ENCODE measurements at places on chromosomes 6 and 20.
A peak's percentile ranks its signal among the peaks of the same experiment; 100 is the strongest.

- no peak for DNase-seq
Observed at GRCh38 chr20:1229541-1229940, 3.7 kb downstream of the RAD21L1 start.

DNA sequence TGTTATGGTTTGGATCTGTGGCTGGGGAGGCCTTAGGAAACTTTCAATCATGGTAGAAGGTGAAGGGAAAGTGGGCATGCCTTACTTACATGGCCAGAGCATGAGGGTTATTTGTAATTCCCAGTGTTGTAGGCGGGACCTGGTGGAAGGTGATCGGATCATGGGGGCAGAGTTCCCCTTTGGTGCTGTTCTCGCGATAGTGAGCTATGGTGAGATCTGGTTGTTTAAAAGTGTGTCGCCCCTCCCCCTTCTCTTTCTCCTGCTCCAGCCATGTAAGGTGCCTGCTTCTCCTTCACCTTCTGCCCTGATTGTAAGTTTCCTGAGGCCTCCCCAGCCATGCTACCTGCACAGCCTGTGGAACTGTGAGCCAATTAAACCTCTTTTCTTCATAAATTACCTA is 145.8 kb downstream of the TFAP2C start:
- DNase-seq: no peak

- no peak for DNase-seq
Observed at GRCh38 chr6:149006671-149007070, 259.8 kb downstream of the UST start.

- DNase-seq: no peak
Observed at GRCh38 chr6:3912361-3913076, 63.3 kb downstream of the FAM50B start.

DNA sequence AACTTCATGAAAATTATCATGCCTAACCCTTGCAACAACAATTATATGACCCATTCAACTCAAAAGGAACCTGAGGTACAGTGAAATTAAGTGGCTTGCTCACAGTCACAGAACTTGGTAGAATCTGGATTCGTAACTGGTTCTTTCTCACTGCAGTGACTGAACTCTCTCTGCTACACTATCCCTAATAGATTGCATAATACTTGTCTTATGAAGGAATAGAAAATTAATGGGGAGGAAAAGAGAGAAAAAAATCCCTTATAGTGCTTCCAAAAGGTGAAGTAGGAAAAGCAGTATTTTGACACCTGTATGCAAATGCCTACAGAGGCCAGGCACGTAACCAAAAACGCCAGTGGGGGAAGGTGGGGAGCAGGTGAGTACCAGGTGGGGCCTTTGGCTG is 186.6 kb downstream of the LY86 start:
- DNase-seq: no peak

- DNase-seq: no peak
Observed at GRCh38 chr20:39133201-39133600, 171.1 kb downstream of the DHX35 start.

DNA sequence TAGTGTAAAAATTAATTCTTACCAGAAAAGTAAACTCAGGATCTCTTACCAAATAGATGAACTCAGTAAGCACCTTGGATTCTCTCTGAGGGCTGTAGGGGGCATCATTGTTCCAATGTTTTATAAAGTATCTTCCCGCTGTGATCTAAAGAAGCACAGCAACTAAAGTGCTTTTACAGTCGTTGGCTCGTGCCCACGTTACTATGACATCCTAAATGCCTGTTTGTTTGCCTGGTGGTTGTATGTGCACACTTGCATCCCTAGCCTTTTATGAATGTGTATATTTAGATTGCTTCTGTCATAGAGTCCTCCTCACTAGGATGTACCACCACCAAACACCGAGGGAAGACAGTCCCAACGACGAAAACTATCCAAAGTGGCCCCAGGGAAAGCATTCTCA is 34.5 kb downstream of the SLX4IP start:
- DNase-seq: peak; percentile 91

GRCh38 chr20:61758564-61759200 is 307.0 kb downstream of the TAF4 start:
- DNase-seq: no peak

GRCh38 chr20:36917943-36918342 is 33.6 kb downstream of the SAMHD1 start:
- no peak for DNase-seq

DNA sequence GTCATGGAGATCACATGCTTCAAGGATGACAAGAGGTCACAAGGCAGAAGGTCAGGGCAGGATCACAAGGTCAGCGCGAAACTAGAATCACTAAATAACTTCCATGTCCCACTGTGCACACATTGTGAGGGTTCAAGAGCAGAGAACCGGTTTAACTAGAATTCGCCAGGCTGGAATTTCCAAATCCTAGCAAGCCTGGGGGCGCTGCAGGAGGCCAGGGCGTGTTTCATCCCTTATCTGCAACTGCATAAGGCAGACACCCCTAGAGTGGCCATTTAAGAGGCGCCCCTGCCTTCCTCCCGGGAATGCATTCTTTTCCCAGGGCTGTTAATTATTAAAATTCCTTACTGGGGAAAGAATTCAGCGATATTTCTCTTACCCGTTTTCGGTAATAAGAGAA is 40.2 kb upstream of the SLC22A1 start:
- DNase-seq: no peak

- DNase-seq: no peak
Observed at GRCh38 chr6:114810468-114810867, 467.6 kb upstream of the HS3ST5 start.

DNA sequence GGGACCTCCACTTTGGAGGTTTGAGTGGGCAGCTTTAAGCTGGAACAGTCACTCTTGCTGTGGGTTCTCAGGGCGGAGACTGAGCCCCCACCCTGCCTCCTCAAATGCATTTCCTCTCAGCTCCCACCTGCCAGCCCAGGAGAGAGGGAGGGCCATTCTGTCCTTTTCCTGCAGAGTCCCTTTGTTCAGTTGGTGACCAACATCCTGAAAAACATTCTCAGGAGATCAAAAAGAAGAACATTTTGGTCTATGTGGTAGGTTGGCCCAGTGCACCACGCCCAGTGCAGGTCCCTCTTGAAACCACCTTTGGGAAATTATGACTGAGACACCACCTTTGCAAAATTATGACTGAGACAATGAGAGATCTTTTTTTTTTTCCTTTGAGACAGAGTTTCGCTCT is 13.4 kb downstream of the SLC52A3 start:
- DNase-seq: no peak

DNA sequence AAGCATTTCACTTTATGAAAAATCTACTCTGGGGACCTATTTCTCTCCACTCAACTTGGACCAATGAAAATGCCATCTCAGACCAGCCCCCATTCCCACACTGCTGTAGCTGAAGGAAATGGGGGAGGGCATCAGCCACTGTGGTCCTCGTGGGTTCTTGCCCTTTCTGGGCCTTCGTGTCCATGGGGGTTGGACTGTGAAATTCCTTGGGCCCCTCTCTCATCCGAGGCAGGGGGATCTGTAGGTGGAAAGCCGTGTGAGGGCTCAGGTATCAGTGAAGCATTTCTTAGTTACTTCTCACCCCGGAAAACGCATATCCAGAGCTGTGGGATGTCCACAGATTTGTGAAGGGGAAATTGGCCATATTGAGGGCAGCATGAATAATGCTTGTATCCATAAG is 147.9 kb downstream of the CDC5L start:
- DNase-seq: no peak

- no peak for DNase-seq
Observed at GRCh38 chr6:130229645-130230044, 6.9 kb upstream of the SAMD3 start.

DNA sequence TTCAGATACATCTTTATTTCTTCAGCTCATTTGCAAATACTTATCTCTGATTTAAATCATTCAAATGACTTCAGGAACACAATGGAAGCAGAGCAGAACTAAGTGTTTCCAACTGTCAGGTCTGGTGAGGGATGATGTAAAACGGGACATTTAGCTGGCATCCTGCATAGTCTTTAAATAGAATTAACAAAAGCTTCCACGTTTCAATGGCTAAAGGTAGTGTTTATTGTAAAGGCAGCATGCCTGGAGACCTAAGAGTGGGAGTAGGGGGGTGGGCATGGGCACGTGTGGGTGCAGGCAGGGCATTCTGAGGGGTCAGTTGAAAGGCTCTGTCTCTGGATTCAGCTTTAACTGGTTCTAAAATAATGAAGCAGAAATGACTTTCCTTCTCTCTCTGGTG is 174.9 kb downstream of the PLCB1 start:
- no peak for DNase-seq

DNA sequence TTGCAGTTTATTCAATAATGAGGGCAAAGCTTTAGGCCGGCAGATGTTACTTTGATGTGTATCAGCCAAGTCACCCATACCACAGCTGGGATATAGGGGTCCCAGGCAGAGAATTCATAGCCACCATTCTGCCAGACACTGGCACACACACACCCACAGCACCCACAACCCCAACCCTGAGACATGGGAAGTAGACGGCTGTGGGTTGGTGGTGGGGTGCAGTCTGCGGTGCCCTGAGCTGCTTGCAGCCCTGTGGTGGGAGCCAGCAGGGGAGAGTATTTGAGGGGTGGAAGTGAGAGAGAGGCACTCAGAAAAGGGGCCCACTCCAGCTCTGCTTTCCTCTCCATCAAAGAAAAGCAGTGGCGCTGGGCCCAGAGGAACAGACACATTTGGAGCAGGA is 125.3 kb downstream of the FOXO3 start:
- no peak for DNase-seq

- DNase-seq: no peak
Observed at GRCh38 chr6:106847116-106847515, 127.4 kb downstream of the CD24 start.

DNA sequence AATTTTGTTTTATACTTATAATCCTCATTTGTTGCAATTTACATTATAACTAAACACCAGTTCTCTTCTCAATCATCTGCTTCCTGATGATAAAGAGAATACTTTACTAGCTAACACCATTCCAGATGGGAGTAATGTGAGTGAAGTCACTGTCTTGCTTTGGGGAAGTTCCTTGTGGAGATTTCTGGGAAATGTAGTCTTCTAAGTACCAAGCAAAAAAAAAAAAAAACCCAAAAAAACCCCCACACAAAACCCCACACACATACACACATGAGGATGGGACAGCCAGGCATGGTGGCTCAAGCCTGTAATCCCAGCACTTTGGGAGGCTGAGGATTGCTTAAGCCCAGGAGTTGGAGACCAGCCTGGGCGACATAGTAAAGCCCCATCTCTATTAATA is 2.2 kb upstream of the SNPH start:
- no peak for DNase-seq

DNA sequence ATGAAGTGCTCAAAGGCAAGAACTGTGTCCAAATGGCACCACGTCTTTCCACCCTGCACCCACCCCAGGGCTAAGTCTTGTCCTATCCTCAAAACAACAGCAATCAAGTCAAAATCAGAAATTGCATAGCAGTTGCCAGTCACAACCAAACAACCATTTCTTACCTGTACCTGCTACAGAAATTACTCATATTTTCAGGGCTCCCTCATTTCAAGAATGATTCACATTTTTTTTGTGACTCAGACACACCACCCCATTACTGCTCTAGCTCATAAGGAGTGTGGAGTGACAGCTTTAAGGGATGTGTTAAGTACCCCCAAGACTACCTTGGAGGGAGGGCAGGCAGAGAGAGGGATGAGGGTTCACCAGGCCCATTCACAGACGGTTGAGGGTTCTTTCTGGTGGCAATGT is 111.7 kb downstream of the TRERF1 start:
- DNase-seq: no peak

- peak; percentile 19 for DNase-seq
Observed at GRCh38 chr6:117624869-117625481, 22.7 kb upstream of the GOPC start.

- no peak for DNase-seq
Observed at GRCh38 chr20:20060234-20060998, 8.1 kb downstream of the CFAP61 start.

DNA sequence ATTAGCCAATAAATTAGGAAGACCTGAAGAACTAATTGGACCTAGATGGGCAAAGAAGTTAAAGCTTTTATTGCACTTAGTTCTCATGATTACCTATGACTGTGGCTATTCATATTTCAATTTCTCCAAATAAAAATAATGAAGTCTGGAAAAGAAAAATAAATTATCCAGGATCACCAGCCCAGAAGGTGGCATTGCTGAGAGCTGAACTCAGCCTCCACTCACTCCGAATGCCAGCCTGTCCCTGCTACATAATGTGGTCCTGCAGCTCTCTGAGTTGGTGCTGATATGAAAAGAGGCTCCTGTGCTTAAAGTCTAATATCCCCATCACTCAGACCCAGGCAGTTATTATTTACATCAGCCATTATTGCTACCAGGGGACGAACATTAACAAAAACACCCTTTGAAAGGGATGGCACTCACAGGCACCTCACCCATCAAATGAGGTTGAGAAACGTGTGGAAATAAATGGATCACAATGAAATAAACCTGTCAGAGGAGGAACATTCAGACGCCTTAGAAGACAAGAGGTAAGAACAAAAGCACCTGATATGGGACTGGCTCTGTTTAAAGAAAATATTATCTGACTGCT is 649.7 kb upstream of the CHD6 start:
- DNase-seq: no peak

GRCh38 chr6:140376209-140376608 is 1001.8 kb upstream of the CITED2 start:
- DNase-seq: no peak

- DNase-seq: no peak
Observed at GRCh38 chr20:57251344-57251743, 15.1 kb downstream of the BMP7 start.

- DNase-seq: no peak
Observed at GRCh38 chr6:169166896-169167580, 86.6 kb downstream of the THBS2 start.

GRCh38 chr20:10180651-10181235 is 37.9 kb upstream of the SNAP25 start:
- DNase-seq: no peak

GRCh38 chr20:57900226-57900905 is 190.6 kb upstream of the PMEPA1 start:
- DNase-seq: no peak

- DNase-seq: no peak
Observed at GRCh38 chr6:43887340-43887858, 117.4 kb downstream of the VEGFA start.

All from Kasumi-1 (cell line).